ENCODE measurements at places on chromosomes 2 and 18.

DNA sequence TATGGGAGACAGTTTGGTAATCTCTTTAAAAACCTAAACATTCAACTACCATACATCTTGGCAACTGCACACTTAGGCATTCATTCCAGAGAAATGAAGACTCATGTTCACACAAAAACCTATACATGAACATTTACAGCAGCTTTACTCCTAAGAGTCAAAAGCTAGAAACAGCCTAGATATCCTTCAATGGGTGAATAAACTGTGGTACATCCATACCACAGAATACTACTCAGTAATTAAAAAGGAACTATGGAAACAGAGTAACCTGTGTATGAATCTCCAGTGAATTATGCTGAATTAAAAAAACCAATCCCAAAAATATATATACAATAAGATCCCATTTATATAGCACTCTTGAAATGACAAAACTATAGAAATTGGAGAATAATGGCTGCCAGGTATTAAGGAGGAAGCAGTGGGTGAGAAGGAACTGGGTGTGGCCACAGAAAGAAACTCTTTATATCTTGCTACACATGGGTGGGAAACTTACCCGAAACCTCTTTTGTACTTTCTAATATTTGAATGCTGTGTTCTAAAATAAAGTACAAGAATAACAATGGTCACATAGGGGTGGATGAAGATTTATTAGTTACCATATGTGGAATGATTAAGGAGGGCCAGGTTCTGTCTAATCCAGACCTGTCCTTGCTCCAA, 13.7 kb downstream of the SESTD1 start:
- DNase-seq = no peak

GRCh38 chr18:50638016-50638883, 78.4 kb downstream of the MAPK4 start:
- DNase-seq = no peak

- DNase-seq = no peak
These were observed 14.8 kb downstream of the SLC16A14 start for GRCh38 chr2:230053753-230054478.

- no peak for DNase-seq
These were observed 223.9 kb upstream of the TCF4 start for GRCh38 chr18:55811925-55812324.

DNA sequence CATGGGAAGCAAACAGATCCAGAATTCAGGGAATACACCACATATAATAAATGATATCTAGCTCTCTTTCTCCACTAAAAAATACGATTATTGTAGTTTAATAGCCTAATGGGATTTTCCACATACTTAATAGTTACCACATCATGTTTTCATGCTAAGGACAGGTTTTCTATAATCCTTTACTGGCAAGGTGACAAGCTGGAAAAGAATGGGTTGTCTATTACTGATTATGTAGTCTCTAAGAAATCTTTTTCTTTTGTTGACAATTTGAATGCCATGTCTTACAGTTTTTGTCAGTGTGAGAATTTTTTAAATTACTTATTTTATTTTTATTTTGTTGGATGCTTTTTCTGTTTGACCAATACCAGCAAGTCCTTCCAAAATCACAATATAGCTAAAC, 177.8 kb downstream of the GALNT13 start:
- no peak for DNase-seq

GRCh38 chr2:13067508-13067907, 350.8 kb downstream of the TRIB2 start:
- no peak for DNase-seq

DNA sequence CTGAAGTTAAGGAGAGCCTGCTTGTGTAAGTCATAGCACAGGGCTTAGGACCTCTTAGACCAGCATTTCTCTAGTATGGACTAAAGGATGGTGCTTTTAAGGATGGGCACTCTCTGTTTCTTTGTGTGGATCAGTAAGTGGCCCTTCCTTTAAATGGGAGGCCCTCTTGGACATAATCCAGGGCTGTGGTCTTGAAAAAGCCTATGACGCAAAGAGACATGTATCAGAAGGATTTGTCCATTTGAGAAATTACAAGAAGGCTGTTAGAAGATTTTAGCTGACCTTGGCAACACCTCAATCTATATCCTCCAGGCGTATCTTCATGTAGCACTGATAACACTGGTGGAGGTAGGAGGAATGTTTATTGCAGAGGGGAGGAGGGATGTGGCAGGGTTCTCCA, 79.2 kb downstream of the PRPF40A start:
- DNase-seq = no peak

GRCh38 chr2:238975408-238975807, 127.5 kb downstream of the TWIST2 start:
- DNase-seq = no peak

DNA sequence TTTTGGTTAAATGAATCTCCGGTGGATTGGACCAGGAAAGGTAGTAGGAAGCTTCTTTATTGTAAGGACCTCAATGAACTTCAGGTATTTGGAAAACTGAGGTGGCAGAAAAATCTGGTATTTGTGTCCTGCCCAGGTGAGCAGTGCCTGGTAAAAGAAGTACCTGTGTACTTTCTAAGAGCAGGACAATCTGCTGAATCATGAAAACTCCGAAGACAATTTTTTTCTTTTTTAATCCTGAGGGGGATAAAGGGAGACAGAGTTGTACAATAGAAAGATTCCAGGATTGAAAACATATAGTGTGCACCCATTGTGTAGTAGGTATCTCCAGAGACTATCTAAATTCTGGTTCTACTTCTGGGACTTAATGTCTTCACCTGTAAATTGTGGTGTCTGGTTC, 191.8 kb upstream of the SPOPL start:
- no peak for DNase-seq

DNA sequence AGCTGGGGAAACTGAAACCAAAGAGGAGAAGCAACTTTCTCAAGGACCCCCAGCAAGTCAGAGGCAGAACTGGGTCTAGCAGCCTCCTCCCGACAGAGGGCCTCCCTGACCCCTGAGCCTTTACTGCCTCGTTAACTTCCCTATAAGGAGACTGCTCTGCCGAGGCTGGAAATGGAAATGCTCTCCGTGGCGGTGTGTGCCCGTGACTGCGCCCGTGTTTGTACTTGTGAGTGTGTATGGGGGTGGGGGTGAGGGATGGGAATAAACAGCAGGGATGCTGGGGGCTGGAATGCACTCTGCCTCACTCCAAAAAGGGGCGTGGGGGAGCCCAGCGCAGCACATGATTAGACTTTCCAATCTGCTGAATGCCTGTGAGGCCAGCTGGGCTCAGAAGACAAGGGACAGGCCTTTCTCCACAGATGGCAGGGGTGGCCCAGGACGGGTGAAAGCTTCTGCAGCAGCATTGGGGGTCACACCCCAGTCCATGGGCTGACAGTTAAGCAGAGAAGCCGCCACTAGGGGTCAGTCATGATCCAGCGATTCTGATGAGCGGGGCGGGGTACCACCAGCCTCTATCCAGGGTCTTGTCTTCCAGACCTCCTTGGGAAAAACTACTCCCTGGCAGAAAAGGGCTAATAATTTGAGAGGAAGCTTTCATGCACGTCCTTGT, 26.8 kb downstream of the MPHOSPH10 start:
- DNase-seq = peak; percentile 6

- DNase-seq = no peak
These were observed 934.5 kb downstream of the CNTNAP5 start for GRCh38 chr2:124959581-124959980.

DNA sequence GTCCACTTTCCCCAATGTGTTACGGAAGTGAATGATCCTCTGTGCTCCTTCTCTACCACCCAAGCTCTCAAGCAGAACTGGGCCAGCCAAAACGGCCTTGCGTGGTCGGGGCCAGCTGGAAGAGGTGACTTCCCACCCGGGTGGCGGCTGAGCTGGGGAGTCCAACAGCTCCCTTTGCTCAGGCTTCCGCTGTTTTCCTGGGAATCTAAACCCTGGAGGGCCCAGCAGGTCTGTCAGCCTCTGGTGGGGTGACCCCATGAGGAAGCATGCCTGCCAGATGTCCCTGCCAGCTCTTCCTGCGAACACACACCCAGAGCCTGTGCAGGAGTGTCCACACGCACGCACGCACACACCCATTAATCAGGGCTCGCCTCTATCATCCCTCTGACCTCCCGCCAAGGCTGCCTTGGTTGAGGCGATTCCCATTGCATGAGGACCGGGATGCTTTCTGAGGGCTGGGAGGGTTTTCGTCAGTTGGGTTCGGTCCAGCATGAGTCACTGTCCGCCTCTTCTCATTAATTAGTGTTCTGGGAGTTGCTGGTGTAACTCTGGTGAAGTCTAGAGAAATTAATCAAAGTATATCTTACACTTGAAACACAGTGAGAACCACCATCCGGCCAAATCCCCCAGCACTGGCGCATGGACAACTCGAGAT, 90.6 kb downstream of the TWIST2 start:
- DNase-seq = no peak

DNA sequence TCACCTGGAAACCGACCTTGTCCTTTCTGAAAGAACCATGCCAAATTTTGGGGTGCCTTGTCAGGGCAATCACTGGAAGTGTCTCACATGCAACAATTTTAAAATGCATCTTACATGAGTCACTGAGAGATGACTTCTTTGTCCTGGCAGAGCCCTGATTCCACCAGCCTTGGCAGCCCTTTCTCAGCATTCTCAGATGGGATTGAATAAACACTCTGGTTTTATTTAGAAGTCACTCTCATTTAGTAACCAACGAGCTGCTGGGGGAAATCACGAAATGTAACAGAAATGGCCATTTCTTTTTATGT, 3.8 kb upstream of the ATP8B1 start:
- no peak for DNase-seq

GRCh38 chr2:52269696-52270485, 1238.0 kb upstream of the NRXN1 start:
- DNase-seq = no peak

DNA sequence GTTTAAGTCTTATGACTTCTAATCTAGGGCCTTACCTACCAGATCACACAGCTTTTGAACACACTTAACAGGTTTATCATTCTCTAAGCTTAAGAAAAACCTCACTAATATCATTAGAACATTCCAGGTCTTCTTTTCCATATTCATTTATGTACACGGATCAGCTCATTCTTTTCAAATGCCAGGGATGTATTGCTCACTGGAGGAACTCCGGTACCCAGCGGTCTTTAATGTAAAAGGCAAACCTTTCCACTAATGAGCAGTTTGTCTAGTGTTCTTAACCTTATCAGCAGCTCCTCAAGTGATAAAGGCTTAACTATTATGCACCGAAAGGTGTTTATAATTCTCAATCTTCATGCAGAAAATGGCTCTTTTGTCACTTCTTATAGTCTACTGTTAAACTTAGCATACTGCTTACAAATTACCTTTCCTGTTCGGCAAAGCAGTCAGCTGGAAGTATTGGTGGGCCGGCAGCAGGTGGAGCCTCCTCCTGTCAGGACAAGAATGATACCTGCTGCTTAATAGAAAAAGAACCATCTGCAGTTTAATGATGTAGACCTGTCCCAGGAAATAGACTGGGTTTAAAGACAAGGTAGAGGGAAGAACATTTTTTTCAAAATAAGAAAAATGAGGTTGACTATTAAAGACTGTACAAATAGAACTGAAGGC, 142.7 kb downstream of the FIGN start:
- DNase-seq = no peak

DNA sequence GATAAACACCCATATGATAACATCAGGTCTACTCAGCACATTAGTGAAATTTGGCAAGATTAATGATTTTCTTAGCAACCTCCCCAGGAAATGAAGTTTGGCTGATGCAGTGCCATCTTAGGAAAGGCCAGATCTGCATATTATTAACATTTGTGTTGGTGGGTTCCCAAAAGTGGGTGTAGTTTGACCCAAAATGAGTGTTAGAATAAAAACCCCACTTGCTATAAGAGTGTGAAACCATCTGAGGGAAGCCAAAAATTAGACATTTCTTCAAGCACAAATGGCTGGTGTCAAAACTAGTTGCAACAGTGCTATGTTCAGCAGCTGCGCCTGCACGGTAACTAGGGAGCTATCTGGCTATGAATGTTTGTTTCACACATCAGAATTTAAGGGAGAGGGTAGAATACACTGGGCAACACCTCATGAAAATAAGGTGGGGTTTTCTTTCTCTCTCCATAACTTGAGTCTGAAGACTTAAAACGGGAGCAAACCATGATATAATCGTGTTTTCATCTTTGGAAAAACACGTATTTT, 15.9 kb upstream of the CSRNP3 start:
- no peak for DNase-seq

- DNase-seq = no peak
These were observed 33.6 kb upstream of the EFEMP1 start for GRCh38 chr2:55957142-55957541.

DNA sequence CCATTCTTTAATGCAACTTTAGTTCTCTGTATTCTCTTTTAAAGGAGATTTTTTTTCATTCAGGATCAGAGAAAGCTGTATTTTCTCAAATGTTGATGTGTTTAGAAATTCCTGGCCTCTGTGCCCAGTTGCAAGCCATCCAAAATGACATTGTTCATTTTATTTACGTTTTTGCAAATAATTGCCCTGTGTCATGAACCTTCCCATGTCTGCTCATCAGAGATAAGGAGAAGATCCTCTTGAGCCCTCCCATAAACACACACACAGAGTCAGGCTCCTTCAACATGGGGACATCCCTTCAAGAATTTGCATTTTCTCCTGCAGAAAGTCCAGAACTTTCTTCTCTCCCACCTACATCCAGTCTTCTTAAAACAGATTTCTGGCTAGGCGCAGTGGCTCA, 258.8 kb downstream of the GBX2 start:
- no peak for DNase-seq

GRCh38 chr2:109218792-109219126, 89.8 kb downstream of the SH3RF3 start:
- DNase-seq = no peak

DNA sequence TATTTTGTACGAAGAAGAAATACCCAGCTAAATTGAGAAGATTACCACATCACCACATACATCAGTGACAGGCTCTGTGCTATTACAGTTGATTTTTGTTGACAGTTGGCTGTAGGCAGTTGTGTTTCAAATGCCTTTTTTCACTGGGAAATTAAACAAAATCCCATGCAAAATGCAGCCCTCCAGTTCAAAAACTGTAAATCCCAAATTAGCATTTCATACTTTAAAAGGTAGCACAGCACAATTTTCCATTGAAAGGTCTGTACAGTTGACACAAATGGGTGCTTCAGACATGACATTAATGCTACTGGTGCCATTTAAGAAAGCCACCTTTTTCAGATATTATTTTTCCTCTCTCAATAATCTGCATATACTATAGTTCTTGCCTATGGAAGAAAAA, 807.2 kb downstream of the BCL11A start:
- DNase-seq = no peak
